ENCODE measurements at places on chromosomes 11 and 22.

- no peak for DNase-seq
These were observed 55.8 kb downstream of the PPME1 start for GRCh38 chr11:74226907-74227306.

- DNase-seq = no peak
These were observed 7.1 kb upstream of the GRAMD4 start for GRCh38 chr22:46612904-46613605.

DNA sequence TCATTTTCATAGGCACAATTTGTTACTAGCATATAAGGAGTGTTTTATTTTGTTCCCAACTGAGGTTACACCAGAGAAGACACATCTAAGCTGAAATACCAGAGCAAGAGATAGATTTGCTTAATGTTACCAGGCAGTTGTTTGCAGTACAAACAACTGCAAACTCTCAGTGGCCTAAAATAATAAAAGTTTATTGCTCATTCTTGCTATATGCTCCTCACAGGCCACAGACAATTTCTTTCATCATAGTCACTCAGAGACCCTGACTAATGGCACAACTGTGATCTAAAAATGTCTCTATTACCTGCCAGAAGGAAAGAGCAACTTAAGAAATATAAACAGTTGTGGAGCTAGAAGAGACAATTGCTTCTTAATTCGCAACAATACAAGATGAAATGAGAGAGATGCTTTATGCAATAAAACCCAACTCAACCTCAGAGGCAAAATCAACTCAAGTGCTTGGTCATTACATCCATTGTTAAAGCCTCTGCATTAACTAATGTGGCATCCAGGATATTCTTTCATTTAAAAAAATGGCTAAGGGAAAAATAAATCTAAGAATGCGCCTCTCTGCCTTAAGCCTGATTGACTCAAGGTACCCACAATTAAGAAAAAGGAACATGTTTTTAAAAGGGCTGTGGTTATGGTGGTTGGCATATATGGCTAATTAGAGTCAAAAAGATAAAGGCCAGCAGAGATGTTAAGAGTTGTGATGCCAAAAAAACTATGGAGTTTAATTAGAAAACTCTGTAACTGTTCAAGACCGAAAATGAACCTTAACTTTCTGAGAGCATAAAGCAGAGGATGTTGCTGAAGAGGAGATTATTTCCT is 103.7 kb downstream of the CD44 start:
- no peak for DNase-seq

GRCh38 chr11:105202844-105203548 is 63.4 kb upstream of the CARD18 start:
- no peak for DNase-seq

DNA sequence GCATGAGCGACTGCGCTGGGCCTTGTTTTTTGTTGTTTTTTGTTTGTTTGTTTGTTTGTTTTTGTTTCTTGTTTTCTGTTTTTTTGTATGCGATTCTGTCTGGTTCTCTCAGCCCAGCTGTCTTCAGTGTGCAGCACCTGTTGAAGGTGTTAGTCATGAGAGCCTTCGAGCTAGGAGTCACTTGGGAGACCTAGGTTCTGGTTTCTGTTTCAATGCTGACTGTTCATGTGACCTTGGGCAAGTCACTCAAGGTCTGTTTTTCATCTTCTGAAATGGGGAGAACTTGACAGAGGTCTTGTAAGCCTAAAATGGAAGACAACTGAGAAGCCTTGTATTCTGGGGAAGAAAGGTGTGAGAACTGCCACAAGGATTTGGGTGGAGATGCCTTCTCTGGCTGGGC is 1.8 kb downstream of the DCPS start:
- DNase-seq = no peak

- no peak for DNase-seq
These were observed 1.1 kb downstream of the TPST2 start for GRCh38 chr22:26588729-26589366.

GRCh38 chr11:74638869-74639268 is 46.5 kb downstream of the POLD3 start:
- DNase-seq = no peak

GRCh38 chr11:90753546-90753945 is 530.7 kb upstream of the CHORDC1 start:
- DNase-seq = no peak

DNA sequence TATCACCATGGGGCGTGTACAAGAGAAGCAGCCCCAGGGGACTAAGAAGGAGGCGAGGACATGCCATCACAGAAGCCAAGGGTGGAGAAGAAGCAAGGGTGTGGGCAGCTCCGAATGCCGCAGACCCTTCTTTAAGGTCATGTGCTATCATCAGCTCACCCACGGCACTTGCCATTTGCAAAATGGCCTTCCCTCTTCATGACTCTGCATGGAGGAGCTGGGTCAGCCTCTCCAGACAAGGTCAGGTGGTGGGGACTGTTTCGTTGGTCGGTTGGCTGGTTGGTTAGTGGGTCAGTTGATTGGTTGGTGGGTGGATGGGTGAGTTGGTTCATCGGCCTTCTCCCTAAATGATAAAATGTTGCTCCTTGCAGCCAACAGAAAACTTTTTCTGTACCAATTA is 622.5 kb downstream of the TBC1D22A start:
- no peak for DNase-seq

DNA sequence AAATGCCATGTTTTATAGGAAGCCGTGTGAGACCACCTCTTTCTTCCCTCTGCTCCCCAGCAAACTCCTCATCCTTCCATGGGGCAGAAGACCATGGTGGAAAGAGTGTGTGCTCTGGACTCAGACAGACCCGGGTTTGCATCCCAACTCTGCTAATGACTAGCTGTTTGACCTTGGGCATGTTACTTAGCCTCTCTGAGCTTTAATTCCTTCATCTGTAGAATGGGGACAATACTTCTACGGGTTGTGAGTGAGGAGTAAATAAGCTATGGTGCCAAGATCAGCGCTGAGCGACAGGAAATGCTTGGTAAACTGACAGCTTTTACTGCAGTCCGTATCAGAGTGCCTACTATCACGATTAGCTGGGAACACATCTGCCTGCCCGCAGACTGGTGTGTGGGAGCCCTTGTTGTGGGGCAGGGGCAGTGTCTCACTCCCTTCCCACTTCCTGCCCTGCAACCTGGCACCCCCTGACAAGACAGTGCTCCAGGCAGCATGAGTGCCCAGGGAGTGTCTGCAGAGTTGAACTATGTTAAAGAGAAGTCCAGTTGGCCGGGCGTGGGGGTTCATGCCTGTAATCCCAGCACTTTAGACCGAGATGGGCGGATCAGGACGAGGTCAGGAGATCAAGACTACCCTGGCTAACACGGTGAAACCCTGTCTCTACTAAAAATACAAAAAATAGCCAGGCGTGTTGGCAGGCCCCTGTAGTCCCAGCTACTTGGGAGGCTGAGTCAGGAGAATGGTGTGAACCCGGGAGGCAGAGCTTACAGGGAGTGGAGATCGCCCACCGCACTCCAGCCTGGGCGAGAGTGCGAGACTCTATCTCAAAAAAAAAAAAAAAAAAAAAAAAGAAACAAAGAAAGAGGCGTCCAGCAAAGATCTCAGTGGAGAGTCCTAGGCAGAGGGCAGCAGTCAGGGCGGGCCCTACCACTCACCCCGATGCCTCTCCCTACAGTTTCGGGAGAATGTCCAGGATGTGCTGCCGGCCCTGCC is 2.2 kb downstream of the SEC14L2 start:
- DNase-seq = no peak

DNA sequence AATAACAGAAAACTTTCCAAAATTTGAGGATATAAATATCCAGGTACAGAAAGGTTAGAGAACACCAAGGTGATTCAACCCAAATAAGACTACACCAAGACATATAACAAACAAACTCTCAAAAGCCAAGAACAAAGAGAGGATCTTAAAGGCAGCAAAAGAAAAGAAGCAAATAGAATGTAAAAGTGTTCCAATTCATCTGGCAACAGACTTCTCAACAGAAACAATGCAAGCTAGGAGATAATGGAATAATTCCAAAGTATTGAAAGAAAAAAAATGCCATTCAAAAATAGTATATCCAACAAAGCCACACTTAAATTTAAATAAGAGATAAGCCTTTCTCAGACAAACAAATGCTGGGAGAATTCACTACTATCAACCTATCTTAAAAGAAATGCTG is 153.0 kb upstream of the FAT3 start:
- no peak for DNase-seq

GRCh38 chr11:103110391-103110790 is 1.2 kb downstream of the DYNC2H1 start:
- peak; percentile 40 for DNase-seq

- no peak for DNase-seq
These were observed 1642.2 kb downstream of the LRRC4C start for GRCh38 chr11:39817241-39817640.

DNA sequence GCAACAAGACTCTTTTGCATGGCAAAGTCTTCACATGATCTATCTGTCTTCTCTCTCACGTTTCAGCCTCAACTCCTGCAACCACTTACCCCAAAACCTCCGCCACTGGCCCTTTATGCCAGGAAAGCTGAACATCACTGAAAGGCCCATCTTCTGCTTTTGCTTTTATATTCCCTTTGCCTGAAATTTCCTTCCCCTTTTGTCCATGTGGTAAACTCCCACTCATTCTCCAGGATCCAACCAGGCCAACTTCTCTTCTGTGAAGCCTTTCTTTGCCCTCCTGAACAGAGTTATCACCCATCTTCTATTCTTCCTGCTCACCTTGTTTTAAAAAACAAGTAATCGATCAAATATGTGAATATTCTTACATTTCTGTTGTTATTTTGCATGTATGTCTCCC is 117.8 kb downstream of the WNT11 start:
- no peak for DNase-seq

DNA sequence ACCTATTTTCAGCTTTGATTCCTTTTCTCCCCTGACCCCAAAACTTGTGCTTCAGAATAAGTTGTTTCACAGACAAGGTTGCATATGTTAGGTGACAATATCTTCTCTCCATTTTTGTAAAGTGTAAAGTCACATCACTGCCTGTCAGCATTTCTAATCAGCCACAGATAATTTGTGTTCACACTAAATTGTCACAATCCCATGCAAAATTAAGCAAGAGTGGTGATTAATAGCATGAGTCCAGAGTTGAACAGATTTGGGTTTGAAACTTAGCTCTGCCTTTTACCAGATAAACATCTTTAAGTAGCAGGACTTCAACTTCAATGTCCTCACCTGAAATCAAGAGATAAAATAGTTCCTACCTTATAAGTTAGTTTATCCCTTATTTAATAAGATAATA is 80.1 kb downstream of the MICAL2 start:
- no peak for DNase-seq

- no peak for DNase-seq
These were observed 213.7 kb downstream of the BARX2 start for GRCh38 chr11:129589190-129589860.

GRCh38 chr22:36212901-36213300 is 11.3 kb upstream of the APOL4 start:
- DNase-seq = no peak

DNA sequence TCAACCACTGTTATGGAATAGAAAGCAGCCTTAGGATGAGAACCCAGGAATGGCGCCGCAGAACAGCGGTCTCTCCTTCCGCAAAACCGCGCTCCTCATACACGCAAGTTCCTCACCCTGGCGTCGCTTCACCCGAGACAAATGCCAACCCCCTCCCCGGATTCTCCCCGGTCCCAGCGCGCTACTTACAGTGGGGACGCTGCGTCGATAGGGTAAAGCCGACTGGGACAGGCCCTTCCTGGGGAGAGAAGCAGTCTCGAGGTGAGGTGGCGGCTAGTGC is 287 bp downstream of the RPS13 start:
- DNase-seq = no peak

GRCh38 chr11:18703001-18703763 is 4.6 kb downstream of the TMEM86A start:
- no peak for DNase-seq

DNA sequence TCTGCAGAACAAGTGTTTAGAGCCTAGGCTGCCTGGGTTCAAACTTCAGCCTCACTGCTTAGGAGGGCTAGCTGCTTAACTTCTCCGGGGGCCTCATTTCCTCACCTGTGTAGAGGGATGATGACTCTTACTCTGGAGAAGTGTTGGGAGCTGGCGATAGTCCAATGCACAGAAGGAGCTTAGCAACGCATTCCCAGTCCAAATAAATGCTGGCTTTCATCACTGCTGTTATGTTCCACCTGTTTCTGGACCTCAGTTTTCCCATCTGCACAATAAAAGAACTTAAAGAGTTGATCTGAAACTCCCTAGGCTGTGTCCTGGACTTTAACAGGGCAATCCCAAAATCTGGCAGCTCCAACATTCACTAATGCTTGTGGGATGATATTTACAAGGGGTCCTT is 337.8 kb downstream of the MIAT start:
- DNase-seq = no peak

- no peak for DNase-seq
These were observed 9.4 kb upstream of the RBM4B start for GRCh38 chr11:66686801-66687750.

- no peak for DNase-seq
These were observed 66.3 kb upstream of the NAV2 start for GRCh38 chr11:19646308-19646707.

DNA sequence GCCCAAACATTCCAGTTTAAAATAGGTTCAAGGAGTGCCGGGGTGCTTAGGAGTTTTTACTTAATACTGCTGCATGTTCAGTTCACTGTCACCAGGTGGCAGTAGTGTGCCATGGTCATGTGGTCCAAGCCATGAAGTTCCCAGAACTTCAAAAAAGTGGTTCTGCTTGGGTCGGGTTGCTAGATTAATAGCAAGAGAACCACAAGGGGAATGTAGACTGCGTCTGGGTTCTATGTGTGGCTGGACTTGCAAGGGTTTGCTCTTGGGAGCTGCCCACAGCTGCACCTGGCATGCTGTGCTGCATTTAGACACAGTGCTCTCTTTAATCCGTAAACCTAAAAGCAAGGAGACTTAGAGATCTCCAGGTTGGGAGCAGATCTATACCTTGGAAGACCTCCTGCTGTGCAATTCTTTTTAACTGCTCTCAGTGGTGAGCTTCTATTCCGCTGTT is 6.5 kb upstream of the SPON1 start:
- DNase-seq = peak; percentile 72

DNA sequence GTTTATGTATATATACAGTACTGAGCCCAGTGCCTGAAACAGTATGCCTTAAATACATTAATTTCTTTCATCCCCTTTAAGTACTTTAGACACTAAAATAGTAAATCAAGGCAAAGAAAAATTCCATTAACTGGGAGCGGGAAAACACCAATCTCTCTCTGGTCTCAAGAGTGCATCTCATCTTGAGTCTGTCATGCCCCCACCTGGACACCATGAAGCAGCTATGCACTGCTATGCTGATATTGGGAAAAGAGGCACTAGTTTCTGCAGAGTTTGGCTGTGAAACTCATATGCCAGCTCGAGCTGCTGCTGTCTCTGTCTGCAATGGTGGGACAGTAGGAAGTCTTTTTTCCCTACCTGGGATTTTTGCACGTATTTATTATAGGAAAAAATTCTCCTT is 754.4 kb upstream of the RAG2 start:
- DNase-seq = no peak

- DNase-seq = no peak
These were observed 148.9 kb downstream of the BRD1 start for GRCh38 chr22:49678842-49679170.

- peak; percentile 83 for DNase-seq
These were observed 127.0 kb downstream of the MRTFA start for GRCh38 chr22:40509401-40510134.

- DNase-seq = no peak
These were observed 475 bp downstream of the PITPNB start for GRCh38 chr22:27918341-27919221.
